ENCODE measurements at places on chromosomes 11 and 22. TPM values are rescaled to one million over a fixed set of nuclear protein-coding genes. Genes with fewer than 3 reads are reported as not detected.

GRCh38 chr22:22600531-22601261 lies 41.6 kb upstream of the PRAME start:
- H3K36me3 ChIP-seq: no peaks in the 10 kb centered on the region
- DNase-seq: no peak
- H3K4me1 ChIP-seq: no peaks in the 10 kb centered on the region
- no peak overlapping the region for H3K27ac ChIP-seq

Gene GPHA2
- not detected for total RNA-seq

- H3K27ac ChIP-seq: no peak overlapping the region
- H3K4me3 ChIP-seq: no peak overlapping the region
- no peaks in the 10 kb centered on the region for H3K27me3 ChIP-seq
- no peaks in the 10 kb centered on the region for H3K4me1 ChIP-seq
Measured at GRCh38 chr11:12448131-12448939, 71.0 kb downstream of the PARVA start.

DNA sequence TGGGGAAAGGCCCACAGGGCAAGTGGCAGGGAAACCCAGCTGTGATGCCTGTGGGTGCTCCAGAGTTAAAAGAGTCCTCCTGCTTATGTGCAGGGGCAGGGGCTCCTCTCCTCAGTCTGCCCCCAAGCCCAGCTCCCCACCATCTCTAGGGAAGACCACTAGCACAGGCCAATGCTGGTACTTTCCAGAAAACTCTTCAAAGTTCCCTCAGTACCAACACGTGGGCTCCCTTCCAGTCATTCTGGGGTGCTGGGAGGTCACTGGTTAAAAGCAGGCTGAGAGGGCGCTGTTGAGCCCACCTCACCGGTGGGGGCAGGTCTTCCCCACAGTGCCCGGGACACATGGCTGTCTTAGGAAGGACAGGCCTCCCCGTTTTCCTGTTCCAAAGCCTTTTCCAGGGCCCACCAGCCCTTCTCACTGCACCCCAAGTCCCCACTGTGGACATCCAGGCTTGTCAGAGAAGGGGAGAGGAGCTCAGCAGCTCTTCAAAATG lies 154.6 kb downstream of the TRIM29 start:
- H3K27ac ChIP-seq: no peak overlapping the region
- no peaks in the 10 kb centered on the region for H3K36me3 ChIP-seq
- H3K4me1 ChIP-seq: no peaks in the 10 kb centered on the region

All from endothelial cell of umbilical vein (primary cell).